ENCODE measurements at places on chromosomes 4 and X. TPM values are rescaled to one million over a fixed set of nuclear protein-coding genes. Genes with fewer than 3 reads are reported as not detected.

DNA sequence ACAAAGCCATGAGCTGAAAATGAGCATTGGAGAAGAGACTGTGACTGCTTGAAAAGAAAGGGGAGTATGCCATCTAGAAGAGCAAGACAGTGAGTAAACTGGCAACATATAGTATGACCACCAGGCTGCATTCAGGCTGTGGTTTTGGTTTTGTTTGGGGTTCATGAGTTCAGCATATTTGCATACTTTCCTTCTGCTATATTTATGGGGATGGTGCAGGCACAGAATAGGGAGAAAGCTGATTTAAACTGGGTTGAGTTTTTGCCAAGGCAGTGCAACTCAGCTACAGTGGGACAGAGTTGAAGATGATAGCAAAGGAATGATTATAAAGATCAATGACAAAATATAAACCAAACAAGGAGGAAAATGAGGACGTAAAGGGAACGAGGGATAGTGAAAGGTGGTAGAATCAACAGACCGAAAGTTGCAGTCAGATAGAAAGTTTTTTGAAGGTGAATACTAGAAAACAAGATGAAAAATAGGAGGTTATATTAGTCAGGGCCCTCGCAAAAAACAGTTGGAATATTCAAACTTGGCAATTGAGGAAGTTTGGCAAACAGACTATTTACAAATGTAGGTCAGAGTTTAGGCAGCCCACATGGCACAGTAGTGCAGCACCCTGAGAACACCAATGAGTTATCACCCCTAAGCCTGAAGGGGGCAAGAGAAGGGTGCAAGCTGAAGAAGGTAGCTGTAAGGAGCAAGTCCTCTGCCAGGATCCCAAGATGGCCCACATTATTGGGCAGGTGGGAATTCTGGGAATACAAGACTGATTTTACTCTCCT, 114.8 kb upstream of the MAP9 start:
- no peak for DNase-seq

GRCh38 chr4:6573551-6573950, 1.4 kb upstream of the MAN2B2 start:
- DNase-seq, result no peak

USP17L17 gene
- total RNA-seq, result not detected

DNA sequence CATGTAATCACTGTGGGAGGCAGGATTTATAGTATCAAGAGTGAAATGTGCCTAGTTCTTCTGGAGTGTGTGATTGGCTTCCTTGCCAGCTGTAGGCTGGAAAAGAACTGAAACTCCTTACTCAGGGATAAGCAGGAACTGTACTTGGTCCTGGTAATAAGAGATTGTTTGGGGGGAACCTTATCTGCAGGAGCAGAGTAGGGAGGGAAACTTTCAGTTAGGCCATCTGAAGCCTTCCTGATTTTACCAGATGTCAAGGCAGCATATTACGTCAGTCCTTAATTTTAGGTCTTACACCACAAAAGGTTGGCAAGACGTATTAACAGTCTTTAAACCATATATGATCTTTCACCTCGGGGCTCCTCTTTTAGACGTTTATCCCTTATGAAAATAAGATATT, 231.5 kb upstream of the FMR1 start:
- no peak for DNase-seq

UBL4A gene
- 139 TPM for total RNA-seq

SPANXN3 gene
- total RNA-seq, result not detected

FAM50A gene
- 110 TPM for total RNA-seq

DNA sequence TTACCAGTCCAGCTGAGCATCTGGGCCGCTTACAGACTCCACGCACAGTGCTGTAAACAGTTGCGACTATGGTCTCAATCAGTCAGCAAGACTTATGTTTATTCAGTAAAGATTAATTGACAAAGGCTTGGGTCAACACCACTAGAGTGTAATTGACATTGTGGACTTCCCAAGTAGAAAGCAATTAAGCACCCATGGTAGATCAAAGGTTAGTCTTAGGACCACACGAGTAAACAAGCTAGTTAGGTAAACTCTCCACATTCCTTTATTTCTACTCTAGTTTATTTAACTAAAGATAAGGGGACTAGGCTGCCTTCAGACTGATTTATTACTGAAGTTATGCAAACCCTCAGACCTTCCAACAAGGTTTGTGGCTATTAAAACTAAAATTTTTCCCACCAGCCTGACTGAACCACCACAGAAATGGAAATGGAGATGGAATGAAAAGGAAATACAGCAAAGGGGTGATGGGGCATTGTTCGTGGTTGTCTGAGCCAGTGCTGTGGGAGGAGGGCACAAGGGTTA, 44.2 kb downstream of the MTHFD2L start:
- DNase-seq, result peak; percentile 25

DNA sequence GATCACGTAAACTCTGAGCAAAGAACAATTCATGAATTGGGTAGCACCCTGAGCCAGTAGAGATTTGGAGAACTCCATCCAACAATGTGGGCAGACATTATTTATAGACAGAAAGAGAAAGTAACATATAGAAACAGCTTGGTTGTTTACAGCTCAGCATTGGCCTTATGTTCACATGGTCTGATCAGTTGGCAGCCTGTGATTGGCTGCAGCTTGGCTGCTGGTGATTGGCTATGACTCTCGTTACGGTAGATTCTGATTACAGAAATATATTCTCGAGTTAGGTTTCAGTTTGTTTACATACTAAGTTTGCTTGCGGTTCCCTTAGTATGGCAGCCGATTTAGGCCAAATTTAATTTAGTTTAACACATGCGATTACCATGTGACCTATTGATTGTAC, 663.4 kb downstream of the RAPGEF2 start:
- no peak for DNase-seq

DNA sequence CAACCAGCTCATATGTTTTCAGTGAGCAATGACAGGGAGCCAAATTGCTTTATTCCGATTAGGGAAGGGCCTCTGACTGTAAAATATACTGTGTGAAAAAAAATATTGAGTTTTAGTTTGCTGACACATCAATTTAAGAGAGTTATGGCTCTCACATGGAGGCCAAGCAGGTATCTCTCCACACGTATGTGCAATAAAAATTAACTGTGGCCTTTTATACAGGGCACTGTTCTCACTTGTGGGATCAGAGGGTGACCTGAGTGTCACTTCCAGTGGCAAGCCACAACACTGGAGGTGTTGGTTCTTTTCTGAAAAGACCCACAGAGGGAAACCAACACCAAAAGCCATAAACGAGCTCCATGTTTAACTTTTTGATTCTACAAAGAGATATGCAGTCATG, 462.8 kb downstream of the MID1IP1 start:
- no peak for DNase-seq

- peak; percentile 82 for DNase-seq
Observed at GRCh38 chr4:180664766-180665368, 1578.3 kb upstream of the TENM3 start.

DNA sequence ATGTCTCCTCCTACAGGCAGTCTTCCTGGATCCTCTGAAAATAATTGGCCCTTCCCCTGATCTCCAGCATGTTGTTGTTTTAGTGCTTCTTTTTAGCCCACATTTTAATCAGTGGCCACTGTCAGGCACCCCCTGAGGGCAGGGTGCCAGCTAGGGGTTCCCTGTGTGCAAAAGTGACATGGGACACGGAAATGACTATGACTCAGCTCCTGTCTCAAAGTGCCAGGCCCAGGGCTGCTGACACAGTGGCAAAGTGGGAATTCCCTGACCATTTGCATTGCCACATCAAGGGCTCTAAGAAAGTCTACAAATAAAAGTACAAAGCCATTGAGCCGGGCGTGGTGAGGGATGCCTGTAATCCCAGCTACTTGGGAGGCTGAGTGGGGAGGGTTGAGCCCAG, 24.8 kb downstream of the HMX1 start:
- no peak for DNase-seq

STPG2 gene
- total RNA-seq, result 0.19 TPM

DNA sequence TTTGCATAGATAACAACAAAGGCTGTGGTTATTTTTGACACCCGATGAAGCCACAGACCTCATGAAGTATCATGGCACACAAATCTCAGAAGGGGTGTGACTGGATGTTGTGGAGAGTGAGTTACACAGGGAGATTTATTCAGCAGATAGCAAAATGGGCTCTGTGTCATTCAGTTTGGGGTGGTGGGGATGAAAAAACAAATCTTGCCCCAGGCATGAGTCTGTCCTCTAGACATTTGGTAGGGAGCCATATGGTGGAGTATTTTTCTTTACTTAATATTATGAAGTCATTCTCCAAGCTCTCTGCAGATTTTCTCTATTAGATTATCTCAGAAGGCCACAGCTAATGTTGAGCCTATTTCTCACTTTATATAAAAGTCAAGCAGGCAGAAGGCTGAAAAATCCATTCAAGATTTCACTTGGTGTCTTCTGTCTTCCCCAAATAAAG, 277.1 kb upstream of the TENM3 start:
- DNase-seq, result peak; percentile 76

OTUD6A gene
- total RNA-seq, result not detected

XG gene
- total RNA-seq, result not detected

PDLIM3 gene
- 6.0 TPM for total RNA-seq

MAB21L2 gene
- not detected for total RNA-seq

IL2 gene
- total RNA-seq, result not detected

HSD17B11 gene
- total RNA-seq, result 107 TPM

IGSF1 gene
- not detected for total RNA-seq
